ENCODE measurements at places on chromosomes 11 and 22. TPM values are rescaled to one million over a fixed set of nuclear protein-coding genes. Genes with fewer than 3 reads are reported as not detected.
A peak's percentile ranks its signal among the peaks of the same experiment; 100 is the strongest.

- peaks cover 47% of the 10 kb centered on the region for H3K4me1 ChIP-seq
- peaks cover 21% of the 10 kb centered on the region for H3K36me3 ChIP-seq
- no peak for DNase-seq
- H3K4me3 ChIP-seq = peak overlapping the region; percentile 90
- H3K27me3 ChIP-seq = no peaks in the 10 kb centered on the region
- peak overlapping the region; percentile 100 for H3K27ac ChIP-seq
Observed at GRCh38 chr11:102346456-102346747, 612 bp upstream of the BIRC2 start.

- H3K27ac ChIP-seq = no peak overlapping the region
- H3K4me3 ChIP-seq = no peak overlapping the region
- H3K36me3 ChIP-seq = peaks cover 10% of the 10 kb centered on the region
- no peaks in the 10 kb centered on the region for H3K4me1 ChIP-seq
- no peak for DNase-seq
Observed at GRCh38 chr11:65301491-65302329, 13.0 kb upstream of the CDC42EP2 start.

Gene SLC5A12
- not detected for total RNA-seq

Gene ZNF280B
- total RNA-seq = 2.1 TPM

- H3K36me3 ChIP-seq = no peaks in the 10 kb centered on the region
- H3K4me1 ChIP-seq = peaks cover 4% of the 10 kb centered on the region
- peak; percentile 27 for DNase-seq
- no peak overlapping the region for H3K4me3 ChIP-seq
- no peak overlapping the region for H3K27ac ChIP-seq
Observed at GRCh38 chr11:7467652-7468051, 17.7 kb upstream of the OLFML1 start.

Gene F2
- not detected for total RNA-seq

Gene KRTAP5-9
- total RNA-seq = not detected

- peak overlapping the region; percentile 56 for H3K4me3 ChIP-seq
- peak overlapping the region; percentile 99 for H3K27ac ChIP-seq
- no peaks in the 10 kb centered on the region for H3K27me3 ChIP-seq
- H3K36me3 ChIP-seq = peaks cover 44% of the 10 kb centered on the region
Observed at GRCh38 chr11:118002541-118003423, 16.6 kb downstream of the IL10RA start.

DNA sequence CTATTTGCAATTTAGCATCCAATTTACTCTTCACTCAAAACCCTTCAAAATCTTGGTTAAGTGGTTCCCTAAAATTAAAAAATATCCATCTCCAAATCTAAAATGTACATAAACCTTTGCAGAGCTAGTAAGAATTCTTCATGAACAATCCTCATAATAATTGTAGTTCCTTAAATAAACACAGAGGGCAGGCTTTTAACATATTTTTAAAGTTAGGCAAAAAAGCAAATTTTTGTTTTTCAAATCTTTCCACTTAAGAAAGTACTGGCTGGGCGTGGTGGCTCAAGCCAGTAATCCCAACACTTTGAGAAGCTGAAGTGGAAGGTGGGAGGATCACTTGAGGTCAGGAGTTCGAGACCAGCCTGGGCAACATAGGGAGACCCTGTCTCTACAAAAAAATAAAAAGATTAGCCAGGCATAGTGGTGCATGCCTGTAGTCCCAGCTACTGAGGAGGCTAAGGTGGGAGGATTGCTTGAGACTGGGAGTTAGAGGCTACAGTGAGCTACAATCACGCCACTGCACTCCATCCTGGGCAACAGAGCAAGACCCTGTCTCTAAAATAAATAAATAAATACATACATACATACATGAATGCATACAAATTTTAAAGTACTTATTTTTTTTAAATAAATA is 25.1 kb upstream of the PLAAT3 start:
- H3K4me3 ChIP-seq = no peak overlapping the region
- no peak overlapping the region for H3K27ac ChIP-seq
- no peak for DNase-seq
- peaks cover 18% of the 10 kb centered on the region for H3K36me3 ChIP-seq
- no peaks in the 10 kb centered on the region for H3K27me3 ChIP-seq
- H3K4me1 ChIP-seq = peaks cover 5% of the 10 kb centered on the region

DNA sequence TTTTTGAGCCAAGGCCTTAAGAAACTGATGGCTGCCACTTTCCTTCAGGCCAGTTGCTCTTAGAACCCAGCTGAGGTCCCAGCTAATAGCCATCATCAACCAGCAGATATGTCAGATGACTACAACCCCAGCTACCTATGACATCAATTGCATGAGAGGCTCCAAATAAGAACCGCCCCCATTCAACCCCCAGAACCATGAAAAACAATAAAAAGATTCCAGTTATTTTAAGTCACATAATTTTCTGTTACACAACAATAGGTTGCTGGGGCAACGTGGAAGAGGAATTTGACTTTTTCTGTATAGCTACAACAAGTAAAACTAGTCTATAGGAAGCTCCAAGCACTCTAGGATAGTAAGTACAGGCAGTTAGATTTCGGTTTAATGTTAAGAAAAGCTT is 216.3 kb upstream of the MTNR1B start:
- no peak overlapping the region for H3K27ac ChIP-seq
- H3K27me3 ChIP-seq = peaks cover 1% of the 10 kb centered on the region
- no peaks in the 10 kb centered on the region for H3K4me1 ChIP-seq
- DNase-seq = no peak
- H3K4me3 ChIP-seq = no peak overlapping the region

DNA sequence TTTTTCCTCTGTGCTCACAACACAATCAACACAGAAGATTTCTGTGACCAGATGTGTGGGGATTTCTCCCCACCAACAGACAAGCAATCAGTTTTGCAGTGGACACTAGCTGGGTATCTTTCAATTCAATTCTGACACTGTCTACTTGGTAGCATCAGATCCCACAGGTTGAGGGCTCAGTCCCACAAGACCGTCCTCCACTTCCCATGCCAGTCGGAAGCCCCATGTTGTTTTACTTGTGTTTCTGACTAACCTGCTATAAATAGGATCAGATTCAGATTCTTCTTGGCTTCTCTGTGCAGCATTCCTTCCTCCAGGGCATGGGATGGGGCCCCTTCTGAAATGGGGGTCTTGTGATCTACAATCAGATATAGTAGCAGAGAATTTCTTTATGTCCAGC is 19.6 kb downstream of the ACER3 start:
- no peak for DNase-seq
- H3K4me1 ChIP-seq = peaks cover 6% of the 10 kb centered on the region
- no peak overlapping the region for H3K4me3 ChIP-seq
- H3K27me3 ChIP-seq = no peaks in the 10 kb centered on the region

DNA sequence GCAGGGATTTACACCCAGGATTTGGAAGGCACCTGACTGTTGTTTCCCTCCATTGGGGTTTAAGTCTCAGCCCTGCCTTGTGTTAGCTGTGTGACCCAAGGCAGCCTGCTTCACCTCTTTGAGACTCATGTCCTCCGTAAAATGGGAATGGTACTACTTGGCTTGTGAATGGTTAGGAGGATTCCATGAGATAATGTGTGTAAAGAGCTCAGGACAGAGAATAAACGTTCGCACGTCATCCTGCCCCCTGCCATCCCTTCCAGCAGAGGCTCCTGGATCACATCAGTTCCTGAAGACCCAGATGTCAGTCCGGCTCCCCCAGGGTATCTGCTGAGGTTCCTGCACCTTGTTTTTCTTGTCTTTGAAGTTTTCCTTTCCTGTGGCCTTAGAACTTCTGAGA is 16.8 kb upstream of the ACCSL start:
- H3K4me1 ChIP-seq = no peaks in the 10 kb centered on the region
- no peak for DNase-seq
- no peak overlapping the region for H3K4me3 ChIP-seq
- H3K36me3 ChIP-seq = no peaks in the 10 kb centered on the region
- peaks cover 31% of the 10 kb centered on the region for H3K27me3 ChIP-seq
- H3K27ac ChIP-seq = no peak overlapping the region

DNA sequence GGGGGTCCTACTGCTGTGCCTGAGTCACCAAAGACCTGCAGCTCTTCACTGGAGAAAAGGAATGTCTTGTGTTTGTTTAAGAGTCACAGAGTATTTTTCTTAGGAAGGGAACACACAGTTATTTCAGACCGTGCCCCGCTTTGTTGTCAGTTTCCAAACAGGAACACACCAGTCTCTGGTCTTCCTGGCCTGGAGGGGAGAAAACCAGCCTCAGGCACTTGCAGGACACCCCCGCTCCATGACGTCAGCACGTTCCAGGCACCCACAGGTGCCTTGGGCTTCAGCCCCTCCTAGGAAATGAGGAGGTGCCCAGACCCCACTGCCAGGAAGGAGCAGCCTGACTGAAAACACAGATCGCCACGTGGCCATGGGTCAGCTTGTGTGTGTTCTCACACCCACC is 5.4 kb downstream of the DEAF1 start:
- H3K4me1 ChIP-seq = peaks cover 34% of the 10 kb centered on the region
- H3K27me3 ChIP-seq = no peaks in the 10 kb centered on the region
- no peak overlapping the region for H3K27ac ChIP-seq
- DNase-seq = no peak

Gene CHEK1
- 155 TPM for total RNA-seq

DNA sequence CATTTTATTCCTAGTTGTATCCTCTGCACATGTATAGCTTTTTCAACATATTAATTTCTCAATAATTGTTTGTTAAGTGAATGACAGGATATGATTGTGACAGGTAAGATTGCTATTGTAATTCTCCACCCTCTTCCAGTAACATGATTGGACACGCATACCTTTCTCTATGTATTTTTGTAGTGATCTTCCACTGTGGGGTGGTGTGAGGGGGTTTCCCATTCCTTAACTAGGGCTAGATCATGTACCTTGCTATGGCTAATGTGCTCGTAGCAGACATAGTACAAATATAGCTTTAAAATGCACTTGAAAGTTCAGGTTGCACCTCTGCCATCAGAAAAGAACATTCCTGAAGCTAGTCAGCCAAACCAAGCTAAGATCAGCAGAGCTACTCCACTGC is 2392.8 kb upstream of the RAG2 start:
- no peak overlapping the region for H3K27ac ChIP-seq
- H3K36me3 ChIP-seq = no peaks in the 10 kb centered on the region
- no peak overlapping the region for H3K4me3 ChIP-seq
- no peak for DNase-seq
- H3K4me1 ChIP-seq = no peaks in the 10 kb centered on the region

DNA sequence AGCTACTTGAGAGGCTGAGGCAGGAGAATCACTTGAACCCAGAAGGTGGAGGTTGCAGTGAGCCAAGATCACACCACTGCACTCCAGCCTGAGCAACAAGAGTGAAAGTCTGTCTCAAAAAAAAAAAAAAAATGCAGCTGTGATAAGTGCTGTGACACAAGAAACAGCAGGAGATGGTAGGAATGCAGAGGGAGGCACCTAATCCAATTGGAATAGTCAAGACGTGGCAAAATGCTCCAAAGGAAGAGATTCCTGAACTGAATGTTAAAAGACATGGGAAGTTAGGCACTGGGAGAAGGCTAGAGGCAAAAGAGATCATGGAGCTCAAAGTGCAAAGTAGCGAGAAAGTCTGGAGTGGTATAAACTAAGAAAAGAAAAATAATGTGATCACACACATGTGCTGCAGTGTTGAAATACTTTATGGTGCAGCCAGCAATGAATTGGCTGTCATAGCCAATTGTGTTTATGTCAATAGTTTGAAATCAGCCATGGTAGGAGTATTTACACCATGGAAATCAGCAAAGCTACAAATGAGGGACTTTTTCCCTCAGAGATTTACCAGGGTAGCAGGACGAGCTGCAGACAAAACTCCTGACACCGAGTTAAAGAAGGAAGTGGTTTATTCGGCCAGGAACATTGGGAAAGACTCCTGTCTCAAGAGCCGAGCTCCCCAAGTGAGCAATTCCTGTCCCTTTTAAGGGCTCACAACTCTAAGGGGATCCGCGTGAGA is 40.9 kb upstream of the LIPT2 start:
- DNase-seq = no peak
- H3K4me3 ChIP-seq = no peak overlapping the region
- no peaks in the 10 kb centered on the region for H3K4me1 ChIP-seq
- H3K27me3 ChIP-seq = peaks cover 3% of the 10 kb centered on the region
- H3K27ac ChIP-seq = no peak overlapping the region
- H3K36me3 ChIP-seq = peaks cover 2% of the 10 kb centered on the region

GRCh38 chr11:124586238-124586860 is 16.6 kb downstream of the OR8A1 start:
- no peak overlapping the region for H3K4me3 ChIP-seq
- peak; percentile 57 for DNase-seq
- no peaks in the 10 kb centered on the region for H3K4me1 ChIP-seq
- H3K27me3 ChIP-seq = peaks cover 15% of the 10 kb centered on the region

DNA sequence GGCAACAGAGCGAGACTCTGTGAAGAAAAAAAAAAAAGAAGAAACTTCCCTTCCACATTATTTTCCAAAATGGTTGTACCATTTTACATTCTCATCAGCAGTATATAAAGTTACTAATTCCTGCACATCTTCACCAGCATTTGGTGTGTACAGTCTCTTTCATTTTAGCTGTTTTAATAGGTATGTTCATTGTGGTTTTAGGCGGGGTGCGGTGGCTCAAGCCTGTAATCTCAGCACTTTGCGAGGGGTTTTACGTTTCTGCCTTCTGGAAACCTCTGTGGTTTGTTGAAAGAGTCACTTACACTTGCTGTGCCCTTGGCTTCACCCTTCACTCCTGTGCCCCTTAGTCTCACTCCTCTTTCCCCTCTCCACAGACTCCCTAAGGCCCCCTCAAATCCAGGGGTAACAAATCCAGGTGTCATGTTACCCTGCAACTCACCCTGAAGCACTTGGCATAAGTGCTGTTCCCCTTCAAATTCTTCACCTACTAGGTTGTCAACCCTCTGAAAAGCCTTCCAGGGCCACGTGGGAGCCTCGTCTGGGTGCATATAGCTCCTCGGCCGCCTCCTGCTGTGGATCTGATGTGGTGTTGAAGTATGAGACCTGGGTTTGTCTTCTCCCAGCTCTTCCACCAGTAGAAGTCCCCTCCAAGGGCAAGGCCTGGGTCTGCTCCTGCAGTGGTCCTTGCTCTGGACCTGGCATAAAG is 20.8 kb downstream of the TOB2 start:
- no peak overlapping the region for H3K4me3 ChIP-seq
- DNase-seq = peak; percentile 82
- peak overlapping the region; percentile 83 for H3K27ac ChIP-seq
- peaks cover 10% of the 10 kb centered on the region for H3K36me3 ChIP-seq
- H3K27me3 ChIP-seq = no peaks in the 10 kb centered on the region

DNA sequence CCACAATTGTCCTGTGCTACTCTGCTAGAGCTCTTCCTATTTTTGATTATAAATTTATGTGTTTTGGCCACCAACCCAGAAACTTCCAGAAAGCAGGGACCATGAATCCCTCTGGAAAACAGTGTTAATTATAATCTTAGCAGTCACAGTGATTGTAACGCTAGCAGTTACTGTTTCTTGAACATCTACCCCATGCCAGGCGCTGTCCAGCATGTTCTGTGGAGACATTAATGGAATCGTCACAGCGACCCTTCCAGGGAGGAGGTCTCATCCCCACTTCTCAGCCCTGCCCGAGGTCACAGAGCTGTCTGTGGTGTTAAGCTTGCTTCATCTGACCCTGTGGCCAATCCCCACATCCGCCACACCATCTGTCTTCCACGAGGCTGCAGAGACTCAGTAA is 13.9 kb upstream of the PNPLA5 start:
- H3K27me3 ChIP-seq = peaks cover 11% of the 10 kb centered on the region
- no peak overlapping the region for H3K27ac ChIP-seq
- no peaks in the 10 kb centered on the region for H3K4me1 ChIP-seq
- H3K4me3 ChIP-seq = no peak overlapping the region
- DNase-seq = no peak
